ENCODE measurements at places on chromosomes 16 and 17.

GRCh38 chr16:59042301-59042700, 308.2 kb upstream of the GOT2 start:
- DNase-seq = no peak

DNA sequence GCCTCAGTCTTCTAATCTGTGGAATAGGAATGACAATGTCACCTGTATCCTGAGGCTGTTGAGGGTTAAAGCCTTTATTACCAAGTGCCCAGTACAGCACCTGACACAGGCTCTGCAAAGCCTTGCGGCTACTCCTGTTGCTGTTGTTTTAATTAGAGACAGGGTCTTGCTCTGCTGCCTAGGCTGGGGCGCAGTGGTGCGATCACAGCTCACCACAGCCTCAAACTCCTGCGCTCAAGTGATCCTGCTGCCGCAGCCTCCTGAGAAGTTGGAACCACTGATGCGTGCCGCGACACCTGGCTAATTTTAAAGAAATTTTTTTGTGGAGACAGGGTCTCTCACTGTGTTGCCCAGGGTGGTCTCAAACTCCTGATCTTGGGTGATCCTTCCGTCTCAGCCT, 5.4 kb downstream of the GSE1 start:
- no peak for DNase-seq

GRCh38 chr16:85420501-85421337, 192.4 kb upstream of the GSE1 start:
- DNase-seq = peak; percentile 78

DNA sequence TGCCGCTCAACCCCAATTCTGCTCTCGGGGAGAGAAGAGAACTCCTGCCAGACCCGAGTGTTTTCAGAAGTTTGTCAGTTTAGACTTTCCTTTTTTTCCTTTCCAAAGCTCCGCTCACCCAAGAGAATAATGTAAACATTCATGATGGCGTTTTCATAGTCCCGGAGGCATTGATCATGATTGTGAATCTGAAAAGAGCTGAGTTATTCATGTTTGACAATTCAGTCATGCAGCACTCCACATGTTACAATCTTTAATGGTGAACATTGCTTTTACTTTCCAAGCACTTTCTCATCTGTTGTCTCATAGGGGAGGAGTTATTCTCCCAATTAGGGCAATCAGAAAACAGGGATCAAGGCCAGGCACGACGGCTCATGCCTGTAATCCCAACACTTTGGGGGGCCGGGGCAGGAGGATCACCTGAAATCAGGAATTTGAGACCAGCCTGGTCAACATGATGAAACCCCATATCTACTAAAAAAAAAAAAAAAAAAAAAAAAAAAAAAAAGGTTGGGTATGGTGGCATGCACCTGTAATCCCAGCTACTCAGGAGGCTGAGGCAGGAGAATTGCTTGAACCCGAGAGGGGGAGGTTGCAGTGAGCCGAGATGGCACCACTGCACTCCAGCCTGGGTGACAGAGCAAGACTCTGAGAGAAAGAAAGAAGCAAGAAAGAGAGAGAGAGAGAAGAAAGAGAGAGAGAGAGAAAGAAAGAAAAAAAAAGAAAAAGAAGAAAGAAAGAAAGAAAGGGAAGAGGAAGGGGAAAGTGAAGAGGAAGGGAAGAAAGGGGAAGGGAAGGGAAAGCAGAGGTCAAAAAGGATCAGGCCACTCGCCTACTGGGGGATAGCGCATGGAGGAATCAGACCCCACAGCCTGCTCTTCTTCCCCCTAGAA, 70.0 kb upstream of the TNRC6C start:
- DNase-seq = no peak

DNA sequence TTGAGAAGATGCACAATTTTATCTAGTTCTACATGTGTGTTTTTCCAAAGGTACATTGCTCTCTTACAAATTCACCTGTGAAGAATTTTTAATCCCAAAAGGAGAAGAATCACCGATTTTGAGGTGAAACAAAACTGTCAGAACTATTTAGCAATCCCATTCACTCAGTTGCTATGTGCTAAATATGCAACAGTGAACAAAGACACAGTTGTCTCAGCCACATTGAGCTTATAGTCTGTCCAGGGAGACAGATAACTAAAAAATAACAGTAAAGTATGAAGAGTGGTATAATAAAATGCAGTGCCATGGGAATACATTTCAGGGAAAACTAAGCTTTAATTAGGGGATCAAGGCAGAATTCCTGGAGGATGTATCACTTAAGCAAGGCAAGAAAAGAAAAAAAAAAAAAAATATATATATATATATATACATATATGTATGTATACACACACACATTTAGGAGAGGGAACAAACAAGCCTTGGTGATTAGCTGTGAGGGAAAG, 110.4 kb downstream of the SPAG9 start:
- no peak for DNase-seq

GRCh38 chr17:48869821-48870318, 22.7 kb upstream of the ATP5MC1 start:
- DNase-seq = no peak

DNA sequence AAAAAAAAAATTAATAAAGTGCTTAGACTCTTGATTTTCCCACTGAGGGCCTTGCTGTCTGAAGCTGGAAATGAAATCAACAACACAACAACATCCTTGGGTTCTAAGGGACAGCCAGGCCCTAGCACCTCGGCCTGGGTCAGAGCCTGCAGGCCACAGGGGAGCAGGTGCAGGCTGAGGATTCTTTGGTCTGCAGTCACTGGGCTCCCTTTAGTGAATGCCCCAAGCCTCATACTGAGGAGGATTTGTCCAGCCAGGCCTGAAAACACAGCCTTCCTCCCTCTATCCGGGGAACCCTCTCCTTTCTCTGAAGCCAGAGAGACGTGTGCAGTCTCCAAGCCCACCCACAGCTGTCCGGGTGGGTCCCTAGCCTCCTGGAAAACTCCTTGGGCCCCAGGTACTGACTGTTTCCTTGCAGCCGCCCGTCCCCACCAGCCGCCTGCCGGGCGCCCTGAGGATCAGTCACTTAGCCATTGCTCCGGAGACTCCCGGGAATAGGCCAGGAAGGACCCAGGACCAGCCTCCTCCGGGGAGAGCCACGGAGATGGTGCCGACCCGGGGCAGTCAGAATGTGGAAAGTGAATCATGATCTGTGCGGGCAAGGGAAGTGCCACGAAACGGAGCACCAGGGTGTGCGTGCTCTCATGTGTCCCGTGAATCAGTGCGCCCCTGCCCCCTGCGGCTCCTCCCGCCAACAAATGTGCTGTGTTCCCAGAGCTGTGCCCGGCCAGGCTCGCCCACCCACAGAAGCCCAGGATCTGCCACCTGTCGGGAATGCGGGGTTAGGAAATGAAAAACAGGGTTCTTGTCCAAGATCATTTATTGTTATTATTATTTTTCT, 91.0 kb downstream of the RTN4RL1 start:
- no peak for DNase-seq

- DNase-seq = no peak
These were observed 16.3 kb downstream of the PRPSAP1 start for GRCh38 chr17:76337413-76337777.

DNA sequence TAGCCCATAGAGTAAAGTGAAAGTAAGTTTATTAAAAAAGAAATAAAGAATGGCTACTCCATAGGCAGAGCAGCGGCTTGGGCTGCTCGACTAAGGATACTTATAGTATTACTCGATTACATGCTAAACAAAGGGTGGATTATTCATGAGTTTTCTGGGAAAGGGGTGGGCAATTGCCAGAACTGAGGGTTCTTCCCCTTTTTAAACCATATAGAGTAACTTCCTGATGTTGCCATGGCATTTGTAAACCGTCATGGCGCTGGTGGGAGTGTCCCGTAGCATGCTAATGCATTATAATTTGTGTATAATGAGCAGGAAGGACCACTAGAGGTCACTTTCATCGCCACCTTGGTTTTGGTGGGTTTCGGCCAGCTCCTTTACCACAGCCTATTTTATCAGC, 13.3 kb upstream of the GAS7 start:
- DNase-seq = no peak

GRCh38 chr16:87993901-87994300, 42.7 kb downstream of the BANP start:
- no peak for DNase-seq

DNA sequence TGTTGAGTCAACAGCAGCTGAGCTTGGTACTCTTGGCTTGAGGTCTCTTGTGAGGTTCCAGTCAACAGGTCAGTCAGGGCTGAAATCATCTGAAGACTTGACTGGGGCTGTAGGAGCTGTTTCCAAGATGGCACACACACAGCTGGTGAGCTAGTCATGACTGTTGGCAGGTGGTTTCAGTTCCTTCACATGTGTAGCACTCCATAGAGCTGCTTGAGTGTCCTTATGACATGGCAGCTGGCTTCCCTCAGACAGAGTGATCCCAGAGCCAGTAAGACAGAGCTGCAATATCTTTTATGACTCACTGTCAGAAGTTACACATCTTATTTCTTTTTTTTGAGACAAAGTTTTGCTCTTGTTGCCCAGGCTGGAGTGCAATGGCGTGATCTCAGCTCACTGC, 19.5 kb upstream of the GAS7 start:
- DNase-seq = no peak

- no peak for DNase-seq
These were observed 154.0 kb downstream of the C16orf78 start for GRCh38 chr16:49527611-49528010.

GRCh38 chr16:53504665-53505064, 1.7 kb upstream of the AKTIP start:
- DNase-seq = peak; percentile 60

- no peak for DNase-seq
These were observed 23.8 kb downstream of the UNC13D start for GRCh38 chr17:75820094-75821080.

GRCh38 chr16:13344001-13344400, 442.6 kb downstream of the SHISA9 start:
- no peak for DNase-seq

- no peak for DNase-seq
These were observed 8.6 kb upstream of the GSG1L start for GRCh38 chr16:28072087-28072486.
